ENCODE measurements at places on chromosomes 6 and 20.

GRCh38 chr6:46051962-46052361, 36.3 kb upstream of the CLIC5 start:
- DNase-seq: no peak

GRCh38 chr20:38302786-38303185, 1.2 kb upstream of the BPI start:
- DNase-seq: no peak

DNA sequence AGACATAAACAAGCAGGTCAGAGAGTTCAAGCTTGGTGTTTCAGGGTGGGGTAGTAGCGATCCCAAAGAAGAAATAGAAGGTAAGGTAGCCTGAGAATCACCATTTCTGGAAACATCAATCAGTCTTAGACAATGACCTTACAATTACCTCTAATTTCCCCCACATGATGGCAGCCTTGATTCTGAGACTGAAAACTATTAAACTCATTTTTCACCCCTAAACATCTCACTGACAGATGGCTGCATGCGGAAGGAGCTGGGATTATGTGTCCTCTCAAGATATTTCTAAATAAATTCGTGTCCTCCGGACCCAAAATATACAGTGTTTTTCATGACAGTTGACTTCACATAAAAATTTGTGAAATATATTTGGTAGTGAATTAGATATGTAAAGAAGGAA, 61.0 kb downstream of the KIF6 start:
- DNase-seq: no peak

GRCh38 chr6:167093922-167094432, 28.9 kb upstream of the CCR6 start:
- no peak for DNase-seq

- DNase-seq: no peak
Observed at GRCh38 chr6:156875062-156875461, 97.9 kb downstream of the ARID1B start.

- DNase-seq: no peak
Observed at GRCh38 chr20:32580970-32581838, 3.9 kb downstream of the NOL4L start.

DNA sequence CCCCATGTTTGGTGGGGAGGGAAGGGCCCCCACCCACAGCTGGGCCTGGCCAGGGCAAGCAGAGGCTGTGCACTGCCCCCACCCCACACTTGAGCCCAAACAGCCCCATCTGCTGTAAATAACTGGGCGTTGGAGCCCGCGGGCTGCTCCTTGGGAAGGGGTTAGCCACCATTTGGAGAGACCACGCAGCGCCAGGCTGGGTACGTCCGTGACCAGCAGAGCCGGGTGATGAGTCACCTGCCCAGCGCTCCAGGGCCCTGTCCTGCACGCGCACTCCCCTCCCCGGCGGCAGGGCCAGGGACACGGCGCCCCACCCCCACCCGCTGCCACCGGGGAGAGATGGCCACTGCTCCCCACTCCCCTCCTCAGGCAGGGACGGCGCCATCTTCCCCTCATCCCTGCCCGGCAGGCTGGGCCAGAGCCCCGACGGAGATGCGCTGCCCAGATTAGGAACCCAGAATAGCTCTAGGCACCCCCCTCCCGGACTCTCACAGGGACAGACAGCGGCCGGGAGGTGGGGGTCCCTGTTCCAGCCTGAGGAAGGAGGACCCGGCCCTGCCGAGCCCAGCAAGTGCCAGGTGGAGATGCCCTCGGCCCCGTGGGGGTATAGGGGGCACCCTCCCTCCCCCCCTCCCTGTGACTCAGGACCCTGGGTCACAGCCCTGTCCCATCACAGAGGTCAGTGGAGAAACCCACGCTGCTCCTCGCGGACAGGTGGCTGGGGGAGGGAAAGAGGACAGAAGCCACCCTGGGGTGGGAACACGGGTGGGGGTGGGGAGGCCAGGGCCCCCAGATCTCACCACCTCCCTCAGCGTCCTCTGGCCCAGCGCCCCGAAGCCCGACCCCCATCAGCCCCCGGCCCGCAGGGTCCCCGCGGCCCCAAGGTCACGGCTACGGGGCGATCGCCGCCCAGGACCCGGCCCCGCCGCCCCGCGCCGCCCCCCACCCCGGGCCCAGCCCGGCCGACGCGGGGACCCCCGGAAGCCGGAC, 642 bp downstream of the EEF1A2 start:
- DNase-seq: no peak

DNA sequence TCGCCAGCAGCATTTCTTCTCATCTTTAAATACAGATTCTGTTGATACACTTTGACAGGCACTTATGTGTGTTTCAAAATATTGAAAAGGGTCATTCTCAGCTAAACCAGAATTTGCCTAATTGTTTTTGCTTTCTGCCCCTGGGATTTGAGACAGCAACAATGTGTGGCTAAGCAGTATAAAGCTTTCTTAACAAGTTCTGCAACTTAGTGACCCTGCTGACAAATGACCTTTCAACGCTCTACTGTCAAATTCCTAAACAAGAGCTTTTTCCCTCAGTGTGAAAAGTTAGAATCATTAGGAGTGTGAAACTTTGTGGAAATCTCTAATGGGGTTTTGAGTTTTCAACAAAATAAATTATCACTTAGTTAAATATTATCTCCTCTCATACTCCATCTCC, 414.6 kb downstream of the RFPL4B start:
- no peak for DNase-seq

Data from AG04450 (cell line).